Iris pigment epithelial cell (primary cell): ENCODE measurements at places on chromosomes 4 and X.

DNA sequence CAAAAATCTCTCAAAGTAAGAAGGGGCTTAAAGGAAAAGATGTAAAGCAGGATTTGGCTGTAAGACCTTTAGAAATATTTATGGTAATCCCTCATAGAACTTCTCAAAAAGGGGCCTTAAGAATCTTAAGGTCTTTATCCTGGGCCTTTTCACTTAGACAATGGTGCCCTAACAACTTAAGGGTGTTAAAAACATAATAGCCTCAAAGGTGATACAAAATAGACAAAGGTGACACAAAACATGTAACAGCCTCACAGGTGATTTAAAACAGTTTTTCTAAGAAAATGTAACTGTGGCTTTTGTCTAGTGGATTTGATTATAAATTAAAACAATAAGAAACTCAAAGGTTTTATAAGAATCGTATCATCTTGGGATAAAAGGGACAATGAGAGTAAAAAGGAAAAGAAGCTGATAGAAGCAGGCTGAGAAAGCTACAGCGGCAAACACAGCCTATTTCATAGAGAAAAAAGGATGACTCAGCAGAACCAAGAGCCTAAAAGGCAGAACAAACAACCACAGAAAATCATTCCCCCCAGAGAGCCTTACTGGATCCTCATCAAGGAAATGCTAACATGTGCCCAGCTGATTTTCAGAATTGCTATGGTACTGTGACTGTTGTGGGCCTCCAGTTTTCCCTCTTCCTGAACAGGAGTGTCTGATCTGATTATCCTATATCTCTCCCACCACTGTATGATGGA is 164.3 kb downstream of the STPG2 start:
- no peak for DNase-seq

DNA sequence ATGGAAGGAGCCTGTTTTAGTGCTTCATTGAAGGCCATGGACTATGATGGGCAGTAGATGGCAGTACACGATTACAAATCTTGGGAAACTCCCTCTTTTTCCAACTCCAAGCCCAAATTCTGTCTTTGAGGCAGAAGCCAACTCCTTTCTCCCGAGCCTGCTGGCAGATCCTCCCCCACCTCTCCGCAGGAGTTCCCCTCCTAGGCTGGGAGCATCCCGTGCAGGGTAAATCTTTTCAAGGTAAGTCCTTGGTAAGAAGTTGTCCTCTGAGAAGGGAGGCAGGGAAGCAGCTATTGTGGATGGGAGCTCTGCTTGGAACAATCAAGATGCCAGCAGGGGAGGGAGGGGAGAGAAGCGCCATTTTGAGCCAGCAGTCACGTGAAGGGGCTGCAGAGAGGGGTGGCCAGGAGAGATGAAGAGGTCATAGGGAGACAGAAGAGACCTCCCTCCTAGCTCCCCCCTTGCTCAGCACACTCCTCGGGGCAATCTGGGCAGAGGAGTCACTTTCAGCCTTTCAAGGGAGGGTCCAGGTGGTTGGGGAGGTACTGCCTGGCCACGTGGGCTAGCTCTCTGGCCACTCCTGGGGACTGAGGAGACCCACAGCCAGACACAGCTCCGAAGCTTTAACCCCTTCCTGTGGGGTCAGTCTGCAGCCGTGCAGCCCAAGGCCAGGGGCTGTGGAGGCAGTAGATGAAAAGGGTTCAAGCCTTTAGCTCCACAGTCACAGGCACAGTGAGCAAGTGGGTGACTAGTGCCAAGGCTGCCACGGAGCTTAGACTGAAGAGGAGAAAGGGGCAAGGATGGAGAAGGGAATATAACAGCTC is 9.6 kb downstream of the CC2D2A start:
- peak; percentile 90 for DNase-seq

DNA sequence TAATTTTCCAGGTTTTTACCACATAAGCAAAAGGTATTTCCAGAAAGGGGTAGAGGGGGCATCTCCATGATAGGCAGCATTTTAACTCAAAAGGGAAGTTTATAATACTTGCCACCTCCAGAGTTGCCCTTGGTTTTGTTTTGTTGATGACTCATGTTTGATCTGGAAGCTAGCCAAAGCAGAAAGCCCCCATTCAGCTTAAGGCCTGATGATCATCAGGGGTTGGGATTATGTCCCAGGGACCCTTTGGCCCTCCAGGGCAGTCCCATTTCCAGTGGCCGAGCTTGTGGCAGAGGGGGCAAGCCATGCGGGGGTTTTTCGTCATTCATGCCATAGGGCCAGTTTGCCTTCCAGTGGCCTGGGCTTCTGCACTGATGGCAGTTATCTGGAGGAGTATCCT is 143.0 kb upstream of the PLAC1 start:
- DNase-seq: peak; percentile 19

GRCh38 chrX:2705046-2705832 is 14.1 kb downstream of the CD99 start:
- DNase-seq: no peak

DNA sequence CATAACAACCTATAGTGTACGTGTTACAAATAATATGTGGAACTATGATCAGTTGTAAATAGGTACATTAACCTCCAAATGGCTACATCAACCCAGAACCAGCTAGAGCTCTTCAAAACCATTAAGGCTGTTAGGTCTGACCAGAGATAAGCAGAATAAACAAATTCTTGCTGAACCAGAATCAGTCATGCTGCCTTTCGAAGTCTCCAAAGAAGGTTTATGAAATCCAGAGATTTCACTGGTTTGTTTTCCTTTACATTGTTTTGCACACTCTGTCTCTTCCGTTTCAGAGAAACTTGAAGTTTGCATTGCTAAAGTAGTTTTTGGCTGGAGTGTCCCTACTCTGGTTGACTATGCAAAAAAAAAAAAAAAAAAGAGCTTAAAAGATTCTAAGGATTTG is 177.3 kb upstream of the SLIT2 start:
- peak; percentile 73 for DNase-seq

GRCh38 chr4:11605597-11605996 is 176.9 kb upstream of the HS3ST1 start:
- no peak for DNase-seq

- DNase-seq: peak; percentile 3
These were observed 65.6 kb downstream of the JAKMIP1 start for GRCh38 chr4:6134612-6135220.

GRCh38 chrX:26254436-26254835 is 38.5 kb downstream of the MAGEB5 start:
- no peak for DNase-seq

- DNase-seq: peak; percentile 7
These were observed 72.3 kb upstream of the TNMD start for GRCh38 chrX:100512471-100512870.

- DNase-seq: no peak
These were observed 58.2 kb downstream of the GAB1 start for GRCh38 chr4:143394739-143395453.

DNA sequence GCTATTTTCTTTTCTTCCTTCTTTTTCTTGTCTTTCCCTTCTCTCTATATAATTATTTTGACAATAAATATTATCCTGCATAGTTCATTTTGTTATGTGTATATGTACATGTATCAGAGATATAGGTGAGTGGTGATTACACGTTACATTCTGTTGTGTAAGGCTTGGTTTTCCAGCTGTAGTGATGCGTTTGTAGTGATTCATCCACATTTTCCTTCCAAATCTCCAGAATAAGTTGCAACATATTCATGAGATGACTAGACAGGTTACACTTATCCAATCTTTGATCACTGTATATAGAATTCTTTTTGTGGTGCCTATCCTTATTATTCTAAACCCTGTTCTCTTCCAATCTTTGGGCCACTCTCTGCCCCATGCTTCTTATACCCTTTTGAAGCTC is 540.2 kb downstream of the GBA3 start:
- DNase-seq: peak; percentile 7

GRCh38 chr4:78484574-78484973 is 67.0 kb upstream of the ANXA3 start:
- DNase-seq: no peak

- peak; percentile 64 for DNase-seq
These were observed 33.1 kb downstream of the OSTC start for GRCh38 chr4:108683479-108683878.

GRCh38 chrX:42686706-42687105 is 91.3 kb downstream of the PPP1R2C start:
- DNase-seq: no peak

- no peak for DNase-seq
These were observed 3.4 kb upstream of the FAM3A start for GRCh38 chrX:154519389-154519788.

GRCh38 chr4:74670583-74670982 is 123.7 kb downstream of the BTC start:
- DNase-seq: peak; percentile 27
